Activated T-helper 1 cell treated with anti-CD3 and anti-CD28 coated beads, Interleukin-2, amount 50 U/mL, for 16 hours (primary cell): ENCODE measurements at places on chromosomes 2 and 18.

DNA sequence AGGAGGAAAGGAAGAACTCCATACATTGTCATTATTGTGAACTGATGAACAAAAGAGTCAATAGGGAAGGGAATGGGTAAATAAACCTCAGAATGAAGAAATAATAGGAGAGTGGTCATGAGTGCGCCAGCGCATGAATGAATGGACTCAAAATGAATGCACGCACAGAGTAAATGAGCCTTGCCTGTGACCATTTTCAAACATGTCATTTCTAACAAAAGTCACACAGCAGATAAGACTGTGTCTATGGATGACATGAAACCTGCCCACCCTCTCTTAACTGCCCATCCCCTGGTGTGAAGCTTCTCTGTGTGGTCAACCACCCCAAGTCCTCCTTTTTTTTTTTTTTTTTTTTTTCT lies 121.1 kb upstream of the TEX51 start:
- no peak for DNase-seq

DNA sequence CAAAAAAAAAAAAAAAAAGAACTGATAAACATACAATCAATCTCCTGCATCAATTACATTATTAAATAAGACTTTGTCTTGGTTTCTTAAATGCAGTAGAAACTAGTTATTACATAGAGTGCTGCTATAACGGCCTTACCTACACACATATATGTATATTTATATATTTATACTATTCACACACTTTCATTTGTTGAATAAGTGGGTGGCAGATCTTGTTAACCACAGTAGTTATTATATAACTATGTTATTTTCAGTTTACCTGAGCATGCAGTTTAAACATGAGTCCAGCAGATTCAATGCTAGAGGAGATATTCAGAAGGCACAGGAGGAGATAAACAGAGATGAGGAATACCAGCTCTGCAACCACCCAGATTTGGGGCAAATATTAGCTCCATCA lies 81.5 kb upstream of the CD226 start:
- DNase-seq: no peak

- DNase-seq: no peak
Measured at GRCh38 chr2:202133909-202134265, 60.8 kb downstream of the KIAA2012 start.

DNA sequence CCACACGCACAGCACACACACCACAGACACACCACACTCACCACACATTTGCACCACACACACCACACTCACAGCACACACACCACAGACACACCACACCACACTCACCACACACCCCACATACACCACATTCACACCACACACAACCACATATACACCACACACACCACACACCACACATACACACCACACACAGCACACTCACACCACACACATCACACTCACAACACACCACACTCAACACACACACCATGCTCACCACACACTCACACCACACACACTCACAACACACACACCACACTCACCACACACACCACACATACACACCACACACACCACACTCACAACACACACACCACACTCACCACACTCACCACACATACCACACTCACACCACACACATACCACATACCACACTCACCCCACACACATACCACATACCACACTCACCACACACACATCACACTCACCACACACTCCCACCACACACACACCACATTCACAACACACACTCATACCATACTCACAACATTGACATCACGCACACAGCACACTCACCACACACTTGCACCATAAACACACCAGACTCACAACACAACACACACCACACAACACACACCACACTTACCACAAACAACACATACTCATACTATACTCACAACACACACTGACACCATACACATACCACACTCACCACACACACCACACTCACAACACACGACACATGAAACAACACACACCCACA lies 60.0 kb downstream of the SDC1 start:
- DNase-seq: no peak

DNA sequence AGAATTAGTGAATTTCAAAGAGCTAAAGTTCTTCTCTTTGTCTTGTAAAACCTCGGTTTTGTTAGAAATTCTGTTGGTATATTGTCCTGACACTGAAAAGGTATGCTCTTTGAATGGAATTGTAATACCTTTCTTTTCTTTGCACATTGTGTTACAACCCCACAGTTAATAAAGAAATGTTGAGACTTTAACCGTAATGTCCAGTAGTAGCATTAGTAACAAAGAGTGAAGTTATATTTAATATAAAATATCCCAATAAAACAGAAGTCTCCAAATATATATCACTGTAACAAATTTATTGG lies 69.8 kb downstream of the EHBP1 start:
- no peak for DNase-seq

GRCh38 chr2:136118819-136119716 lies 1.1 kb upstream of the CXCR4 start:
- DNase-seq: peak; percentile 74

DNA sequence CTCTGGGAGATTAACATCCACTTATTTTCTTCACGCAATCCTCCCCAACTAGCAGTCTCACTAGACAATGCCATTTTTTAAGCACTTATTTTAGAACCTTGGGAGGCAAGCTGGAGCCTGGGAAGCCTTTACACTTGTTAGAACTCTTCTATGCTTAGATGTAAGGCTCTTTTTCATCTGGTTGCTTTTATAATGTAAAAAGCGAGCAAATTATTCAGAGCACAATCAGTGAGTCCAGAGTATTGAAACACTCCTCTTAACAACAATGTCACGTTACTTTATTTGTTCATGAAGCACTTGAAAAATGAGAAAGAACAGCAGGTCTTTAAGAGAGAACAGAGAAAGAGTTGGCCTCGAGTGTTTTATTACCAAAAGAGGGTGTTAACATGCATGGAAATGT lies 84.1 kb upstream of the SLC8A1 start:
- no peak for DNase-seq

DNA sequence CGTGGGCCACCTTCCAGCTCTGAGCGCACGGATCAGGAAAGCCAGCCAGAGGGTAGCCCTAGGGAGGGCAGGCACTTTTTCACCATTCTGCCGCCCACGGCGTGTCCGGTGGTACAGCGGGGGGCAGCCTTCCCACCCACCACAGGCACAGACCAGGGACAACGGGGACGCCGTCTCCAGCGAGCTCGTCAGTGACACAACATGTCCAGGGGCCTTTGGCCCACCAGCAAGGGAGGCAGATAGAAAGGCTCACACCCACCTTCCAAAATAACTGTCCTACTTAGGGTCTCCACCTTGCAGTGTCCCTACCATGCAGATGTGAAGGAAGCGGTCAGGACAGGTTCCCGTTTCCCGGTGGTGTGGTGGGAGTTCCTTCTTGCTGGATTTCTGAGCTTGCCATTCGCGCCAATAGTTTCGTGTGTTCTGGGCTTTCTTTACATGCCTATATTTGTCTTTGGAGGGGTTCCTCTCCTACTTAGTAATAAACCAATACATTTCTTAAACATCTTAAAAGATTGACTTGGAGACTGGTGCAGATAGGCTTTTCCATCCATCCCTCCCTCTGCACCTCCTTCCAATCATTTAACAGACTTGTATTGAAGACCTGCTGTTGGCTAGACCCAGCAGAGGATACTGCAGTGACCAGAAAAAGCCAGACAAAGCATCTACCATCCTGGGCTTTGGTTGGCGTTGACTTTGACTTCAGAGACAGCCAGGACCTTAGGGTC lies 872 bp downstream of the ASB1 start:
- no peak for DNase-seq

DNA sequence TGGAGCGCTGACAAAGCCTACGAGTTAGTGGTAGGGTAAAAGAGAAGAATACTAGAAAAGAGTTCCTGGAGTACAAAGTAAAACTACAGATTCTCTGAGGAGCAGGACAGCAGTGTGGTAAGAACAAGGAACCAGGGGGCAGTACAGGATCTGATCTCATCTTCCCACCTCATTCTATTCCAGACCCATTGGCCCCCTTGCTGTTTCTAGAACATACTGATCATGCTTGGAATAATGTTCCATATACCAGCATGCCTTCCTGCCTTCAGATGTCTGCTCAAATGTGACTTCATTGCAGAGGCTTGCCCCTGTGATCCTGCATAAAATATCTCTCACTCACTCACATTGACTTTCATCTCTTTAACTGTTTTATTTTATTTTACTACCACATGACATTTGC lies 19.3 kb downstream of the MSGN1 start:
- DNase-seq: no peak

DNA sequence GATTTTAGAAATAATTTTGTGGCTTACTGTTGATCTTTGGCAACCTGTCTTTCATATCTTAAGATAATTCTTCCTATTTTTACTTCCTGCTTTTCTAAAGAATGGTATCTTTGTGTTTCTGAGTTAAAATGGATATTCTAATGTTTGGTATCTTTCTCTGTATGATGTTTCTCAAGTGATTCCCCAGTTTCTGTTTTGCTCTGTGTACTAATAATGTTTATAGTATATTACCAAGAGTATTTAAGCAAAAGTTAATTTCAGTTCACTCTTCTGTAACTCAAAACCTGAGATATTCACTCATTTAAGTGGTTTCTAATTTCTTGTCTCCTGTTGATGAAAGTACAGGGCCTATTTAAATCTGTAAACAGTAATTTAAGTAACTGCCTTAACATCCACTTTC lies 58.3 kb downstream of the CCDC150 start:
- no peak for DNase-seq

DNA sequence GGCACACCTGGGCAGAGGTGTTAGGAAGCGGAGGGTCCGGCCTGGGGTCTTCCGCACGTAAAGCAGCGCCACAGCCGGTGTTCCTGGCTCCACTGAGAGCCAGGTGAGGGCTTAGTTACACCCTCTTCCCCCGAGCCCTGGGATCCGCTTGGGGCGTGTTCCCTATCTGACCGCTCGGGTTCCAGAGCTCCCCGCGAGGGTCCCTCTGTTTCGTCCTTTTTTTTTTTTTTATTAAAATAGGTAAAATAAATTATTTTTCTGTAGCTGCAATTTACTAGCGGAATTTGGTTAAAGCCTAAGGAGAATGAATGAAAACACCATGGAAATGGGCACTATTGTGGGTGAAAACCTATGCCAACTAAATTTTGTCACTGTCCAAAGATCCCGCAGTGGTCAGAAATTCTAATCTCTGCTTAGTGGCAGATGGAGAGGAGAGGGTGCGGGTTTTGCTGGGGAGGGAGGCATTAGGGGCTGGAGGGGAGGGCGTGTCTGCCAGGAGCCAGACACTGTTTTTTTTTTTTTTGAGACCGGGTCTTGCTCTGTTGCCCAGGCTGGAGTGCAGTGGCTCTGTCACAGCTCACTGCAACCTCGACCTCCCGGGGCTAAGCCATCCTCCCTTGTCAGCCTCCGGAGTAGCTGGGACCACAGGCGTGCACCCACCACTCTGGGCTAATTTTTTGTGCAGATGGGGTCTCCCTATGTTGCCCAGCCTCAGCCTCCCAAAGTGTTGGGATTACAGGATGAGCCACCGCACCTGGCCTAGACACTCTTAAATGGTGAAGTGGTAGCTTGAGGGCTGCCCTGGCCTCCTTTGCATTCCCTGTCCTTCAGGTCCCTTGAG lies 834 bp downstream of the PDCL3 start:
- no peak for DNase-seq

- no peak for DNase-seq
Measured at GRCh38 chr18:77894060-77894459, 644.4 kb downstream of the GALR1 start.

DNA sequence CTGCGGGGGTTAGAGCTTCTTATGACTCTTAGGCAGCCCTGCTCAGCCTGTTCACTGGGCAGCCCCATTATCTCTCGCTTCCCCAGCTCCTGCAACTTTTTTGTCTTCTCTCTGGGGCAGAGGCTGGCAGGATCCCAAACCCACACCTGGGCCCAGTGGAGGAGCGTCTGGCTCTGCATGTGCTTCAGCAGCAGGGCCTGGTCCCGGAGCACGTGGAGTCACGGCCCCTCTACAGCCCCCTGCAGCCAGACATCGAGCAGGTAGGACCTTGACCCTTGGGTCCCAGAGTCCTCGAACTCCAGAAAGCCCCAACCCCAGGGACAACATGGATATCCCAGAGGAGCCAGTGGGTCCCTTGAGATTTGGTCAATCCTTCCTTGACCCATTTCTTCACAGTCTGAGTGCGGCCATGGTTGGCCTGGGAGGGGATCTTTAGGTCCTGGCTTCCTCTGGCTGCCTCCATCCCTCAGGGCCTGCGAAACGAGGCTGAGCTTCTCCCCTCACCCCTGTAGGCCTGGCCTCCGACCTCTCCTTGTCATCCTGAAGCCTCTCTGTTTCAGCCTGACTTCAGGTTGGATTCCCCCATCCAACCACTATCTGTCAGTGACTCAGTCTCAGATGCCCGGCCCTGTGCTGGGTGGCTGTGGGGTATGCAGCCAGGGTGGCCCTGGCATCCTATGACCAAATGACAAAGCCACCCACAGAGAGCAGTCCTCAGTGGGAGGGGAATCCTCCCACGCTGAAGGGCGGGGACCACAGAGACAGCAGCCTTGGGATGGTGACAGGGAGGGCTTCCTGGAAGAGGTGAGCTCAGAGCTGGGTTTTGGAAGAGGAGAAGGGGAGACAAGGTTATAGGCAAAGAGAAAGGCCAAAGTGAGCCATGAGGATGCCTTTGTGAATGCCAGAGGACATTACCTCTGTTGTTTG lies 214.2 kb downstream of the DYSF start:
- no peak for DNase-seq

DNA sequence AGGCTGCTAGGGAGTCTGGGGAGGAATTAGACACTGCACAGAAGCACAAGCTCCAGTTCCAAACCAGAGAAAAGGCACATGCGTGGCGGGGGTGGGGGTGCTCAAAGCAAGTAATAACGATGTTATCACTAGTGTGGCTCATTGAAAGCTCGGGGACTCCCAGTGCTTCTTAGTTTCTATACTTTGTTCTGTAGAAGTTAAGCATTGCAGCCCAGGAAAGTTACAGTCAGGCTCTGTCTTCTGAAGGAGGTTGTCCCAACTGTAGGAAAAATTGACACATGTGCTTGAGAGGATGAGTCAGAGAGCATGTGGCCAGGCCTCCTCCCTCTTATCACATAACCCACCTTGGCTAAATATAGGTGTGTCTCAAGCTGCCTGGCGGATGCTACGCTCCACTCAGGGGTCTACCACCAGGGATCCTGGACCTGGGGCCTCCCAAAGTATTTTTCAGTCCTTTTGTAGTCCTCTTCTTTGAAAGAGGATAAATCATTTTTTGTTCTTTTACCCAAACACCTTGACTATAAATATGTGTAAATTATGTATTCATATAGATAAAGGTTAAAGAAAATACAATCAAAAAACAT lies 3.8 kb downstream of the GALNT5 start:
- peak; percentile 20 for DNase-seq

DNA sequence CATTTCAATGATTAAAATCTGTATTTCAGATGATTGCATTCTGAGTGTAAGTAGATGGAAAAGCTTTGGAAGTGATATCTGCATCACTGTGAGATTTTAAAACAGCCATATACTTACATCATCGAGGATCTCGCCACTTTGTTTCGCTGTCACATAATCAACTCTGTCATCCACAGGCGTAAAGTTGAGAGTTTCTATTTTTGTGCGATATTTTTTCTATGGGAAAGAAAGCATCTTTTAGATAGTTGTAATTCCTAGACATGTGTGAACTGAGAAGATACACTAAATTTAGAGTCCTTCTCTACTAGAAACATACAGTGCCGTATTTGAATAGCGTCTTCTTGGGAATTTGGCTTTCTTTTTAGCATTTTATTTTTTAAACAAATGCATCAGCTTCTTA lies 158.8 kb downstream of the RIF1 start:
- no peak for DNase-seq
